T-cell (primary cell): ENCODE measurements at places on chromosomes 5 and 9.

DNA sequence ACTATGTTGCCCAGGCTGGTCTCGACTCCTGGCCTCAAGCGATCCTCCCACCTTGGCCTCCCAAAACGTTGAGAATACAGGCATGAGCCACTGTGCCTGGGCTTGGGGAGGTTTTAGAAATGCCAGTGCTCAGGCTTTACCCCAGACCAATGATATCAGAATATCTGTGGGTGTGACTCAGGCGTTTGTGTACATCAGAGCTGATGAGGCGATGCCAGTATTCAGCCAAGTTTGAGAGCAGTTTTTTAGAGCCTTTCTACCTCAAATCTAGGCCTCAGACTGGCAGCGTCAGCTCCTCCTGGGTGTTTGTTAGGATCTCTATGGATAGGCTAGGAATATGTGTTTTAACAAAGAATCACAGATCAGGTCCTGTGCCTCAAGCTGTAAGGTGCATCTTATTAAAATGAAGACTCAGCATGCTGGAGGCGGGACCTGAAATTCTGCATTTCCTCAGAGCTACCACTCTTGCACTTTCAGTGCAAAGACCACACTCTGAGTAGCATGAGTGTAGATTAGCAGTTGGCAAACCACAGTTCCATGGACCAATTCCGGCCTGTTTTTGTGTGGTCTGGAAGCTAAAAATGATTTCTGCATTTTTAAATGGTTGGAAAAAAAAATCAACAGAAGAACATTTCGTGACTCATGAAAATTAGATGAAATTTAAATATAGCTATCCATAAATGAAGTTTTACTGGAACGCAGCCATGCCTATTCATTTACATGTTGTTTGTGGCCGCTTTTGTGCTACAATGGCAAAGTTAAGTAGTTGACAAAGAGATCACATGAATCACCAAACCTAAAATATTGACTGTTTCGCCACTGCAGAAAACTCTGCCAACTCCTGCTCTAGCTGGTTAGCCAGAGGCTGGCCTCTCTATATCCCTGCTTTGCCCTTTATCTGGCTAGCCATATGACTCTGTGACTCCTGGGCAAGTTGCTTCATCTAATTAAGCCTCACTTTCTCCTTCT is 92.2 kb downstream of the KLF4 start:
- no peak for DNase-seq

- no peak for DNase-seq
Observed at GRCh38 chr5:76305775-76306174, 97.3 kb upstream of the IQGAP2 start.

DNA sequence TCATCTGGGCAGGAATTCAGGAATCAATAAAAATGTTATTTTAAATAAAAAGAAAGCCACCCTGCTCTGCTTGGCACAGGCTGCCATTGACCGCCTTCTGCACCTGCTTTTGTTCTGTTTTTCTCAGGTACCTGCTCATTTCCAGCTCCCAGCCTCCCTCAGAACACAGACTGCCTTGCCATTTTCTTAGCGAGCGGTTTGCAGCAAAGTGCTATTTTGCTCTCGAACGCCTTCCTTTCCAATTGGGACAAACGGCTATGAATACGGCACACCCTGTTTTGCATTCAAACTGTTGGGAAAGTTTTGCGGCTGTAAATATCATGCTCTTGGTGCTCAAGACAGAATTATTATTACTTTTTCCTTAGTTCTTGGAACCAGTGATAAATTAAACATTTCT is 25.1 kb upstream of the FCN1 start:
- no peak for DNase-seq

DNA sequence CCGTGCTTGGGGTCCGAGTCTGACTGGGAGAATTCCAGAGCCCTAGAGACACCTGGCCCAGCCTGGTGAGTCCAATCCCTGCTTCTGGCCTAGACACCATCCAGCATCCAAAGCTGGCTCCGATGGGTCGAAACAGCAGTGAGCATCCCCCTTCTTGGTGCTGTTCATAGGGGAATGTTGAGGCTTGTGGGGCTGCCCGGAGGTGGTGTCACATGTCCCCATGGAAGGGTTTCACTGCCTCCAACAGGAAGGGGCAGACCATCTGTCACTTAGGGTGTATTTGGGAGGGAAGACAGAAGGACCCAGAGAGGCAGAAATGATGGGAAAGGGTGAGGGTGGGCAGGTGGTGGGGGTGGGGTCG is 13.9 kb downstream of the C9orf50 start:
- DNase-seq, result no peak

- no peak for DNase-seq
Observed at GRCh38 chr5:136033848-136034247, 5.1 kb downstream of the TGFBI start.

- no peak for DNase-seq
Observed at GRCh38 chr5:55668356-55668755, 43.8 kb downstream of the SLC38A9 start.

- peak; percentile 63 for DNase-seq
Observed at GRCh38 chr5:140175367-140176030, 511 bp downstream of the CYSTM1 start.

DNA sequence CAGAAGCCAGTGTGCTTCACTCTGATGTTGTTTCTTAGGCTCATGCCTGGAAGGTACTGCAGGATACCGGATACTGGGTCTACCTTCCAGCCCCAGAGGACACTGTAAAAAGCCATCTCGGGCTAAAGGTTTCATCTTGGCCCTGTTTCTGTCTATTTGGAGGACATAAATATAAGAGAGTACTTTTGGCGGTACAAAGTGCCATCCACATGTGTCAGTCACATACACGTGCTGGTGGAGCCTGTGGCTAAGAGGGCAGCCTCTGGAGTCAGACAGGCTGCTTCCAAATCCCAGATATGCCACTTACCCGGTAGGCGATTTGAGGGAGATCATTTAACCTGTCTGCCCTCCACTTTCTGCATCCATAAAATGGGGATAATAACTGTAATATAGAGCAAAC is 160.4 kb downstream of the NR3C1 start:
- DNase-seq, result no peak

DNA sequence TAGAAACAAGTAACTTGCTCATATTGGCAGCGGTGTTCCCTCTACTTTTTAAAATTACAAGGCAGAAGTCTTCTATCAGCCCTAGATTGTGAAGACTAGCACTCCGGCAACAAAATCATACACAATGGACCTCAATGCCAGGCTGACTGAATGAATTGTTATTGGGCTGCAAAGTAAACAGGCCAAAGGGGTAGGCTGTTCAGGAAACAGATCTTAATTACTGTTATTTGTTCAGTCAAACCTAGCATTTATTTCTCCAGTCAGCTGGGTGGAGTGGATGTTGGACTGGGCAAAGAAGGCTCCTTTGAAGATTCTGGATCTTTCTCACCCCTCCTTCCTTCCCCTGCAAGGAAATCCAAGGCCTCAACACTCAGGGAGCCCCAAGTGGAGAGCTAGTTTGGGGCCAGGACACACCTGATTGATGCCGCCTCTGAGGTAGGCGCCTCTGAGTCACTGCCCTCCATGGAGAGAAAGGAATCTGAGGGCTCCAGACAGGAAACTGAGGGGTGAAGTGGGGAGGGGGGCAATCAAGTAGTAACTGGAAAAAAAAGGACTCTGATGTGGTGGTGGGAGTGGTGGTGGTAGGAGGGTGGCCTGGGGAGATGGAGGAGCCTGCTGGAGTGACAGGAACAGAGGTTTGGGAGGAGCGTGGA is 35.5 kb downstream of the SERINC5 start:
- no peak for DNase-seq

DNA sequence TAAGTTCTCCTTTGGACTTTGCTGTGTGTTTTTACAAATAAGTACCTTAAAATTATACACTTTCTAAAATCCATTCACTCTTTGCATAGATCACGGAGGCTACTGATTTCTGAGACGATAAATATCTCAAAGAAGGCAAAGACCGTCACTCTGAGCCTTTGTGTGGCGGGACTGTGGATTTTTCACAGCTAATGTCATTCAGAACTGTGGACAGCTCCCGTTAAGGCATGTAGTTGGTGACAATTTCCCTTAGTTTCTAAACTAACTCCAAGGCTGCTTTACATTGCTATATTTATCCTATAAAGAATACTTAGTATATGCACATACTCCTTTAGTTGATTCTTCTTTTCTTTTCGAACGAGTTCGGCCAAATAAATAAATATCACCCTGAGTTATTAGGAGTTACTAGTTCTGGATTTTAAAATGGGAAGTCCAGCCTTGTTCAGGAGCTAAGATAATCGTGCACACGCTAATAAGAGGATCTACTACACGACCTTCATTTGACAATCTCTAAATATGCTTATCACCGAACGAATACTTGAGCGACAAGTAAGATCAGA is 1.8 kb downstream of the HCN1 start:
- no peak for DNase-seq

DNA sequence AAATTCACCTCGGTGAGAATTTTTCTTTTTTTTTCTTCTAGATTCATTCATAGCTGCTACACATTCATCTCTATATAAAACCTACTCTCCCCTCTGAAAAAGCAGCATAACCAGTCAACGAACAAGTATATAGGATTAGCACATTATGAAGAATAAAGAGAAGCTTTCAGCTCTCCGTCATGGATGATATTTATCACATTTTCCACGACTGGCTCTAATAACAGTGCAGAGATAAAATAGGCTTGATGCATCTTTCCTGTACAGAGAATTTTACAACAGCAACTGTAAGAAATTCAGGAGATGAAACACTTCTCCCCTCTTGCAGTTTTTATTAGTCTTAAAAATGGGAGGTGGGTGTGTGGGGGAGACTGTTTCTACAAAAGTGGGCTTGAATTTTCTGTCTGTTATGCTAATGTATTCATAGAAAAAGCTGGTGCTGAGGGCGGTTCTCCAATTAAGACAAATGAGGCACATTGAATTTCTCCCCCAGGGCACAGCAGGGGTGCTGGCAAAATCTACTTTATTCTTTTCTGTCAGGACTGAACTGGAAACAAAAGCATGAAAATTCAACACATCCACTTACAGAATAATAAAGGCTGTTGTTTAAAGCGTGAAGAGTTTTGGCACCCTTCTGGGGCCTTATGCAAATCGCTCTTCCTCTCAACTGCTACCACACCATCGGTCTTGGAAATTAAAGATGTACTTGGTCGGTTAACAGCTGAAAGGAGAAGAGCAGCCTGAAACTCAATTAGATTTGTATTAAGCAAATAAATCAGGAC is 233.9 kb upstream of the ZNF608 start:
- DNase-seq, result no peak

GRCh38 chr5:110951373-110951791 is 120.1 kb upstream of the TSLP start:
- DNase-seq, result no peak

DNA sequence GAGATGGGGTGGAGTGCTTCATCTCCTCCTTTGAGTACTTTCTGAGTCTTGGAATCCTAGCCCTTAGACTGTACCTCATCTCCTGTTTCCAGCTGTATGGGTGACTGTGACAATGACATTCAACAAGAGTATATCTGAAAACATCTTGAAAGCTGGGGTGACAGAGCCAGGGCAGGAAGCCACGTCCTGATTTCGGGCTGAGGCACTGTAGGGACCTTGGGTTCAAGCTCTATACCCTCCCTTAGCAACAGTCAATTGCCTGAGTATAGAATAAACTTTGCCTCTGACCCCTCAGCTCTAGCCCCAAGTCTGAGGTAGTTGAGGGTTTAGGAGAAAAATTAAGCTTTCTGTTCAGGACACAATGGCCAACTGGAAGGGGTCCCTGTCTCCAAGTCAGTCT is 6.3 kb downstream of the FOXE1 start:
- no peak for DNase-seq

- DNase-seq, result no peak
Observed at GRCh38 chr5:16410338-16410737, 55.3 kb downstream of the ZNF622 start.

GRCh38 chr9:72788966-72789735 is 163.7 kb downstream of the ALDH1A1 start:
- DNase-seq, result no peak

DNA sequence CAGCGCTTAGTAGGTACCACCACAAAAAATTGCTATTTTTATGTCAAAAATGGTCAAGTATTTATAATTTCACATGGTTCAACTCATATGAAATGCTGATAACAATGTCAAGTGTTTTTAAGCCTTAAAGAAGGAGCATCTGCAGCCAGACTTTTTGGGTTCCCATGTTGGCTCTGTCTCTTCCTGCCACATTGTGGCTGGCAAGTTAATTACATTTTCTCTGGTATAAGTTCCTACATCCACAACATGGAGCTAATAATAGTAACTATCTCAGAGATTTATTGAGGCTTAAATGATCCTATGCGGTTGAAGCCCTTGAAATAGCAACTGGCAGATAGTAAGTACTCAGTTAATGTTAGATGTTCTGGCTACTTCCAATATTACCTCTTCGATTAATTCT is 5.4 kb downstream of the ATP10B start:
- no peak for DNase-seq

DNA sequence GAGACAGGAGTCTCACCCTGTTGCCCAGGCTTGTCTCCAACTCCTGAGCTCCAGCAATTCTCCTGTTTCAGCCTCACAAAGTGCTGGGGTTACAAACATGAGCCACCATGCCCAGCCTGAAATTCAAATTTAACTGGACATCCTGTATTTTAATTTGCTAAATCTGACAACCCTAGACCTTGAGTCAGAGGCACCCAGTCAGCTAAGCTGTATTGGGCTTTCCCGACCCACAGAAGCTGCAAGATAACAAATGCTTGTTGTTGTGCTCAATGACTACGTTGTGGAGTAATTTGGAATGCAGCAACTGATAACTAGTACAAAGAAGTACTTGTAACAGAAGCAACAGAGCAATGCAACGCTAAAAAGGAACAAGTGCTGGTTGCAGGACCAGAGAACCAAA is 533.1 kb downstream of the NTRK2 start:
- no peak for DNase-seq

GRCh38 chr9:136694163-136694871 is 7.1 kb upstream of the AGPAT2 start:
- no peak for DNase-seq
